ENCODE measurements at places on chromosomes 1 and 21.
A peak's percentile ranks its signal among the peaks of the same experiment; 100 is the strongest.

- no peak for DNase-seq
These were observed 56.1 kb upstream of the TLR5 start for GRCh38 chr1:223199094-223199647.

- no peak for DNase-seq
These were observed 122.1 kb downstream of the UBR4 start for GRCh38 chr1:19087737-19088594.

DNA sequence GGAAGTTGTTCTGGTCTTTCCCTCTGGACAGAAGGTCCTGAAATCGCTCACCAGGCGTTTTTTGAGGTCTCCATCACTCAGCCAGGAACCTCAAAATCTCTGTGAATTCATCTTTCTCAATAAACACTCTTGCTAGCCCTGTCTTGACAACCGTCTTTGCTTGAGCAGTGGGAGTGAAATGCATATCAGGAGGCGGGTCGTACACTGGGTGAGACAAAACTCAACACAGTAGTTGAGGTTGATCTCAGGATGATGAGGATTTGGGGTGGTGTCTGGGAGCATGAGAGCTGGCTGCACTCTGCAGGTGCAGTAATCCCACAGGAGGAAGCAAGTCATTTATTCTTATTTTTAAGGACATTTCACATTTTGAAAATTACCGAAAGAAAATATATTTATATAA lies 1.9 kb downstream of the GPR25 start:
- DNase-seq: no peak

GRCh38 chr1:116122955-116123757 lies 12.0 kb downstream of the MAB21L3 start:
- no peak for DNase-seq

DNA sequence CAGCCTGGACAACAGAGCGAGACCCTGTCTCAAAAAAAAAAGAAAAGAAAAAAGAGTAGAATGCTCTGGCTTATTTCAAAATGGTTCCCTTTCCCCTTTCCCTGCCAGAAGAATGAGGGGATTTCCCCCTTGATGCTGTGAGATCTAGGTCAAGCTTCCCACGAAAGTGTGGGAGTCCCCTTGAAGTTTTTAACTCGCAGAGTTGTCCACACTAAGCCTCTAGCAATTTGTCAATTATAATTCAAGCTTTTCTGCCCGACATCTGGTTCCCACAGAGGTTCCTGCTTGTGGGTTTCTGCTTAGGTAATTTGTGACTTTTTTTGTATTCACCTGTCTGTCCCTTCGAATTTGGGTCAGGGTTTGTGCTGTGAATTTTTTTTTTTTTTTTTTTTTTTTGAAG lies 62.8 kb downstream of the ZFYVE9 start:
- DNase-seq: no peak

GRCh38 chr21:25722631-25723030 lies 12.1 kb downstream of the ATP5PF start:
- DNase-seq: no peak

GRCh38 chr1:168603501-168604110 lies 27.2 kb downstream of the XCL1 start:
- DNase-seq: peak; percentile 84

DNA sequence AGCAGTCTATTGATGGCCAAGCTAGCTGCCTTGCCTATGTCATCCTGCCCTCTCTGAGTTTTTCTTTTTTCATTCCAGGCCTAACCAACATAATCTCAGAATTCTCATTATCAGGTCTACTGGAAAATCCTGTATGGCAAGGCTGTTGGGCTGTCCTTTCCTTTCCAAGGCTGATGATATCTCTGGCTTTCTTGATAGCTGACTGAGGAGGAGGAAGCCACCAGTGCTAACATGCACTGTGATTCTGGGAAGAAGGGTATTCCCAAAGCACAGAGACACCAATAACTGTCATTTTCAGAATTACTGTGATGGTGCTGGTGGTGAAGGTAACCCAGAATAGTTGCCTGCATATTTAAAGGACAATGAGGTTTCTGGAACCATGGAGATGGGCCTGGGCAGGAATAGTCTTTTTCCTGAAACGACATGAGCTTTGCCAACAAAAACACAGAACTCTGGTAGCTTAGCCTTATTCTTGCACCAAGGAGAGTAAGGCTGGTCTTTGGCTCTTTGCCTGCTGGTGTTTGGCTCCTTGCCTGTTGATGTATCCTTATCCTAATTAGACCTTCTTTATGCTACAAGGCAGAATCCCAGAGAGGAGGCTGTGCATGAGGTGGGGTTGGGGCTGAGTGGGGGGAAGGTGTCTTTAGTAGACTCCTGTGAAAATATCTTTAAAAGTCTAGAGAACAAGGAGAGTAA lies 157.4 kb downstream of the TNFSF18 start:
- DNase-seq: no peak

GRCh38 chr1:27391511-27392095 lies 819 bp upstream of the GPR3 start:
- DNase-seq: peak; percentile 44

- no peak for DNase-seq
These were observed 61.6 kb upstream of the QSOX1 start for GRCh38 chr1:180092931-180093650.

- no peak for DNase-seq
These were observed 57.2 kb downstream of the KCNN3 start for GRCh38 chr1:154812877-154813276.

- peak; percentile 9 for DNase-seq
These were observed 154.2 kb downstream of the ZP4 start for GRCh38 chr1:237736372-237737029.

DNA sequence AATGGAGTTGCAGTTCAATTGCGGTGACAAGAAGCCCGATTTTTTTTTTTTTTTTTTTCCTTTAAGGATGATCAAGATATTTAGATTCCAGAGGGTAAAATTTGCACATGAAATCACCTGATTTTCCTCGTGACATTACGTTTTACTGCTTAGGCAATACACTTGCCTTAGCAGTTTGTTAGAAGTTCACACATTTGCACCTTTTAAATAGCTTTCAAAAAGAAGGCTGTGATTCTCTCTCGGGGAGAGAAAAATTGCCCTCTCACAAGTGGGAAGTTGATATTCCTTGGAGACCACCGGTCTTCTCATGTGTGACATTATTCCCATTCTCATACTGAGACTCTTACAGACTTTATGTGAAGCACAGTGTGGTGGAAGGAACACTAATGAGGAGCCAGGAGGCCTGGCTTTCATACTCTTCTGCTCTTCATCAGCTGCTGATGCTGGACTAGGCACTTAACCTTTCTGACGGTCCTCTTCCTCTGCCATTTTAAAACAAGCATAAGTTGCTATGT lies 69.8 kb upstream of the HSPA13 start:
- no peak for DNase-seq

DNA sequence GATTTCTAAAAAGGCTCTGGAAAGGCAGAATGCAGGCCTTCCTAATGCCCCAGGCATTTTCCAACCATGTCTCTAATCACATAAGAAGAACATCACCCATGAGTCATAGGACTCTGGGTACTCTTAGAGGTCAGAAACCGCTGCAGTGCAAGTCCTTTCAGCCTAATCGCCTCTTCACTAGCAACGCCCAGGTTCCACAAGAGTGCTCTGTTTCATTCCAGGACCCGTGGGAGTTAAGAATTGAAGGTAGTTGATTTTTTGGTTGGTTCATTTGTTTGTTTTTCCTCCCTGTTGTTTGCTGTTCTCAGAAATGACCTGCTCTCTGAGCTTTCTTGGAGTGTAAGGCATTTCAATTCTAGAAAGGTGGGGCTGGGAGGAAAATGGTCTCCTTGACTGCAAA lies 123.2 kb downstream of the NR5A2 start:
- DNase-seq: peak; percentile 50

GRCh38 chr1:227094249-227094966 lies 154.3 kb downstream of the COQ8A start:
- no peak for DNase-seq

DNA sequence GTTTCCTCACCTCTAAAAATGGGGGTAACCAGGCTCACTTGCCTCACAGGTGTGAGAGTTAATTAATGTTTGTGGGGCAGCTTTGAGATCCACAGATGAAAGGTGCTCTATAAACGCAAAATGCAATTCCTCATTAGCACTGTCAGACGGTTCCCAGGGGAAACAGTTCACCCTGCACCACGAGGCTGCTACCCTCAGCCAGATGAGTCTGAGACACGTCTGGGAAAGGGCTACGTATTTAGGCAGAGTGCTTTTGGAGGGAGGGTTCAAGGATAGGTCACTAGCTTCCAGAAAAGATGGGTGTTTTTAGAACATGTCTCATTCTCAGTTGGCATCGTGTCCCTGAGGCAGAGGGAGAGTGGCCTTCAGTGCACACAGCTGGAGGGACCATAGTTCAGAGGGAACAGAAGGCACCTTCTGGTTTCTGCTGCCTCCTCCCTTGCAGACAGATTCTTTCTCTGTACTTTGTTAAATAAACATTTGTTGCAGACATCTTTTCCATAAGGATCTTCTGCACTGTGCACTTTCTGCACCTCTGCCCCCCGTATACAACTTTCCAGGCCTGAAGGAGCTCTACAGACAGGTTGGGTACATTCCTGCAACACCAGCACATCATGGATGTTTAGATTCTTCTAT lies 139.9 kb downstream of the CLIC6 start:
- no peak for DNase-seq

- peak; percentile 5 for DNase-seq
These were observed 482 bp downstream of the GRIK1 start for GRCh38 chr21:29939104-29939923.

DNA sequence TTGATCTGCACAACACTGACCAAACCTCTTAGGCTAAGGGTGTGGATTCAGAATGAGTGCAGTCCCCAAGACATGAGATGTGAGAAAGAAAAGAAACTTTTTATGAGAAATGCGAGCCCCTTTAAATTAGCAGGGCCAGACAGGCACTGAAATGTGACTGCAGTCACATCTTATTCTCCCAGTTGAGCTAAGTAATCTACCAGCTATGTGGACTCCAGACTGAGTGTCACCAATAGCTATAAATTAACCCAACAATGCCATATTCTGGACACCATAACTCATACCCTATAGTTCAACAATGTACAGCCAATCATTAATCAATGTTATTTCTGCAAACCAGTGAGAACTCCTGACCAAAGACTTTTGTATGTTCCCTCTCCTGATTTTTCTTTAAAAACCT lies 153.2 kb downstream of the COQ8A start:
- no peak for DNase-seq

GRCh38 chr1:58441699-58442098 lies 104.8 kb downstream of the OMA1 start:
- DNase-seq: no peak

DNA sequence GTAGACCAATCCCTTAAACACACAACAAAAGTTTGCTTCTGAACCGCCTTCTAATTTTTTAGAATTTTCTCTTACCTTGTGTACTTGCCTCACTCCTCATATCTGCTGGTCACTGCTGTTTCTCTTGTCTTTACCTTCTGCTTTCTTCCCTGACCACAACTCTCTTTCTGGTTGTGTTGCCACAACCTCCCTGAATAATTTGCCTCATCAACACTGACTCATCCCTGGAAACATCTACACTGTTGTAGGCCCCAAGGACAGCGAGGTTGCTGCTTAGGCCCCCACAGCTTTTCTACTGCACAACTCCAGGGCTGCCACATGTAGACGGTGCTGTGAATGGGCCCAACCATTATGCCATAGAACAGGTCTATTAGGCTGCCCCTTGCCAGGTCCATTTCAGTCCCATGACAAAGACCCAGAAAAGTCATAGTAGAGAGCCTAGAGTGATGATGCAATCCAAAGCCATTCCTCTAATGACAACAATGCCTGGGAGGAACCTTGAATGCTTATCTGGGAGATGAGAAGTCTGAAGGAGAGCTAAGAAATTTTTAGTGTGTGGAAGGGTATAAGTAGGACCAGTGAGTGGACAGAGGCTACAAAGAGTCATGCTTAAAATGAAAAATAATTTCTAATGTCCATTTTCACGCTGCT lies 36.6 kb upstream of the LCE5A start:
- DNase-seq: no peak

GRCh38 chr21:45912611-45913417 lies 68.8 kb upstream of the COL6A1 start:
- DNase-seq: no peak

DNA sequence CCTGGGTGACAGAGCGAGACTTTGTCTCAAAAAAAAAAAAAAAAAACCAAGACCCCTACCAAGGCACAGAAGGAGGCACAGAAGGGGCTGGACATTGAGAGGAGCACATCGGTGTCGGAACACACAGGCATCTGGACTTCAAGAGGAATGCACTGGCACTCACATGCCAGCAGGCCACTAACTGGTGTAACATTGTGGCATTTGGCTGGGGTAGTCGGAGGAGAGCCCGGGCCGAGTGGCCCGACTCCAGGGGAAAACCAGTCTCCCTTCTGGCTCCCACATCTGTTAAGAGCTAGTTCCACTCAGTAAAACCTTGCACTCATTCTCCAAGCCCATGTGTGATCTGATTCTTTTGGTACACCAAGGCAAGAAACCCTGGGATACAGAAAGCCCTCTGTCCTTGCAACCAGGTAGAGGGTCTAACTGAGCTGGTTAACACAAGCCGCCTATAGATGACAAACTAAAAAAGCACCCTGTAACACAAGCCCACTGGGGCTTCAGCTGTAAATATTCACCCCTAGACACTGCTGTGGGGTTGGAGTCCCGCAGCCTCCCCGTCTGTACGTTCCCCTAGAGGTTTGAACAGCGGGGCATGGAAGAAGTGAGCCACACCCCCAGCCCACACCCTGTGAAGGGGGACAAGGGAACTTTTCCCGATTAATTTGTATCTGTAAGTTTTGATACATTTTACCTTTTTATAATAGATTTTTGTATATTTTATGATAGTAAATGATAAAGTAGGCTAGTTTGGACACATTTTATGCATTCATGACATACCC lies 17.2 kb upstream of the AKIRIN1 start:
- no peak for DNase-seq

DNA sequence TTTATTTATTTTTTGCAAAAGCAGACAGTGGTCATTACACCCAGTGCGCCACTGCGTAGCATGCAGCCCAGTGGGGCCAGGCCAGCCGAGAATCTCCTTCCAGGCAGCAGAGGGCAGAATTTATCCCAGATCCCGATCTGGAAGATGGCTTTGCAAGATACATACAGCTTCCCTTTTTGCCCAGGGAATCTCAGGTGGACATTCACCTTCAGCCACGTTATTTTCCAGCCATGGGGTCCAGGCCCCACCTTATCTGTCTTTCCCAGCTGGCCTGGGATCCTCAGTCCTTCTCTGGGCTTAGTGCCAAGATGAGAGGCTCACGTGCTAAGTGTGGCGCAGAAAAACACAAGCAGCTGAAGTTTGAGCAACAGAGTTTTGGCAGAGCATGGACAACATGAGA lies 123.6 kb downstream of the AJAP1 start:
- DNase-seq: peak; percentile 16

GRCh38 chr21:16324630-16325029 lies 594.8 kb downstream of the USP25 start:
- no peak for DNase-seq

DNA sequence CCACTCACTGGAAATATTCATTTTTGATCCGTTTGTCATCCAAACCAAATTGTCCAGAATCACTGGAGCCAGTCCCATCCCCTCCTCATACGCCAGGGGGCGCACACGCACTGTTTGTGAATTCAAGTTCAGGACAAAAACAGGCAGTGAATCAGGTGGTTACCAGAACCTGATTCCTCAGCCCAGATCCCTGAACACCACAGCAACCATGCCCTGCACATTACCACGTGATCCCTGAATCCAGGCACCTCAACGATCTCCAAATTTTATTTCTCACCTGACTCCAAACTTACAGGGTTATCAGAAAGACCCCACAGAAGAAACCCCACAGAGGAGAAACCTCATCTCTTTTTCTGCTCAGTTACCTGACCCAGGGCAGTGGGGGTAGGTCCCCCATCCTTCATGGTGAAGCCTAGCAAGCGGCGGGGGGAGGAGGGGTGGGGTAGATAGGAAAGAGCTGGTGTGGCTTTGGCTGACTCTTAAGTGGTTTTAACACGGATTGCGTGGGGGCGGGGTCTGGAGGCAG lies 1.4 kb upstream of the PTPRF start:
- peak; percentile 88 for DNase-seq

All from T47D (cell line).